Glutamatergic neuron (in vitro differentiated cells): ENCODE measurements at places on chromosomes 7 and 10.
A peak's percentile ranks its signal among the peaks of the same experiment; 100 is the strongest.

- no peak for DNase-seq
Measured at GRCh38 chr10:7438196-7438986, 27.6 kb upstream of the SFMBT2 start.

GRCh38 chr10:92430103-92430502 lies 139.1 kb downstream of the MARCHF5 start:
- DNase-seq, result no peak

DNA sequence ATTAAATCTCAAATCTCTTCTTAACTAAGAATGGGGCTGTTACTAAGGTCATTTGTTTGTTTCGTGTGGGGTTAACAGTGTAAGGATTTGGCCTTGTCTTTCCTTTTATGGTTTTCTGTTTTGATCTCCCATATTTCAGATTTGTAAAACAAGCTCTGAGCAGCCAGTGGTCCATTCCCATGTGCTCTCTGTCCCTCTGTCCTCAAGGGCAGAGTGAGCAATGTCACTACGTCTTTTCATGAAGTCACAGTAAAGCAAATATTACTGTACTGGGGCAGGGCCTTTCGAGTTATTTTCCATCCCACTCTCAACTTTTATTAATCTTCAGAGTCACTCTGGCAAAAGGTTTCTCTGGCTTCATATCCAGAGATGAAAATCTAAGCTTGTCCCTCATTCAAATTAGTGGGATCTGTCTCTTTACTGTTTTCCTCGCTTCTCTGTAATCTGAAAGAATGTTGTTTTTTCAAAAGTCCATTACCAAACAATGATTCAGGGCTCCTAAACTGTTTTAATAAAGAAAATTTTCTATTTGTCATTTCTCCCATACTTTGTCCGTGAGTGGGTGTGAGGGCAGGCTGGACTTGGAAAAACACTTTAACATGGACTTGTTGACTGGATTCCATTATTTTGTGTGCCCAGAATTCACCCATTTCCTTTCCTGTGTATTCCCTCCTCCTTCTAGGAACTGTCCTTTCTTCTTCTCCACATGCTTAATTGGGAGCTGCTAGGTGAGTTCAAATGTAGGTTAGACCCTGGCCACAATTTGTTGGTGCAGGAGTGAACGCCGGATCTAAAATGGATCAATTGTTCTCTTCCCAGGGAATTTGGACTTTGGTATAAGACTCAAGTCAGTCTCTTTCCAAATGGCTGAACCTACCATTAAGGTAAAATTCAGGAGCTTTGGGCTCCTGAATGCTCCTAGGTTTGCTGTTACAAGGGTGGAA lies 42.1 kb upstream of the NAMPT start:
- no peak for DNase-seq

DNA sequence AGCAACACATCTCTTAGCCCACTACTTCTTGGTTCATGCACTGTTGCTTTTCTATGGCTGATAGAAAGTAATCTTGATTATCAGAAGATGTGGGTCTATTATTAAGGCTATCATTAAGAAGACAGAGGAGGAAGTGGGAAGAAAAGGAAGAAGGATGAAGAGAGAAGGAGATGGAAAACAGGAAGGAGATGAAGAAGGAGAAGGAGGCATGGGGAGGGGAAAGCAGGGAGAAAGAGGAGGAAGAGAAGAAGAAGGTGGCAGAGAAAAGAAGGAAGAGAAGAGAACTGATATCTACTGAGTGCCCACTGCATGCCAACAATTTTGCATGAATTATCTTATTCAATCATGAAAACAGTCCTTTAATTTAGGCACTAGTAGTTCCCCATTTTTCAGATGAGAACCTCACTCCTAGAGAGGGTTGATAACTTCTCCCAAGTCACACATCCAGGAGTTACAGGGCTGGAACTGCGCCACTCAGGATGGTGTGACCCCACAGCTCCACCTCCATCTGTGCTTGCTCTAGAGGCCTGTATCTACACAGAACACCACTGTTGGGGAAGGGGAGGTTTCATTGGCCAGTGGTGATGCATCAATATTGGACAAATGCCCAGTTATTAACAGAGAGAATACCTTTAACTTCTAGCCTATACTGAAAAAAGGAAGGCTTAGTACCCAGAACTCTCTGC lies 147.4 kb downstream of the CXCL12 start:
- DNase-seq, result no peak

GRCh38 chr10:118047157-118047719 lies 497 bp upstream of the RAB11FIP2 start:
- DNase-seq, result no peak

DNA sequence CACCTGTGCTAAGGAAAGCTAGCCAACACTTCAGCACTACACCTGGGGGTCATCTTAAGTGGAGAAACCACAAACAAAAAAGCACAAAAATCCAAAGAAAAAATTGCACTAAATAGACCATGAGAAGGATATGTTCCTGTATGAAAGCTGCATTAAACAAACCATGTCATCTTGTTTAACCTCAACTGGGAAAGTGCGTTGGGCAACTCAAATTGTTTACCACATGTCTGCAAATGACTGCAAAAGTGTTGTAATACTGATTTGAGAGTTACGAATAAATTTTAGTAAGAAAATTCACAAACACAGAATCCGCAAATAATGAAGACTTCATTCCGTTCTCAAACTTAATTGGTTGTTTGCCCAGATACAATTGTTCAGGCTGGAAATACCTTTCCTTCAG lies 111.9 kb upstream of the EGFR start:
- DNase-seq, result no peak

GRCh38 chr7:7581531-7582179 lies 15.0 kb downstream of the MIOS start:
- no peak for DNase-seq

- no peak for DNase-seq
Measured at GRCh38 chr10:28801247-28801646, 123.9 kb downstream of the BAMBI start.

GRCh38 chr7:128909625-128910568 lies 612 bp downstream of the KCP start:
- DNase-seq, result no peak

GRCh38 chr7:106766551-106766950 lies 98.5 kb upstream of the PIK3CG start:
- no peak for DNase-seq

DNA sequence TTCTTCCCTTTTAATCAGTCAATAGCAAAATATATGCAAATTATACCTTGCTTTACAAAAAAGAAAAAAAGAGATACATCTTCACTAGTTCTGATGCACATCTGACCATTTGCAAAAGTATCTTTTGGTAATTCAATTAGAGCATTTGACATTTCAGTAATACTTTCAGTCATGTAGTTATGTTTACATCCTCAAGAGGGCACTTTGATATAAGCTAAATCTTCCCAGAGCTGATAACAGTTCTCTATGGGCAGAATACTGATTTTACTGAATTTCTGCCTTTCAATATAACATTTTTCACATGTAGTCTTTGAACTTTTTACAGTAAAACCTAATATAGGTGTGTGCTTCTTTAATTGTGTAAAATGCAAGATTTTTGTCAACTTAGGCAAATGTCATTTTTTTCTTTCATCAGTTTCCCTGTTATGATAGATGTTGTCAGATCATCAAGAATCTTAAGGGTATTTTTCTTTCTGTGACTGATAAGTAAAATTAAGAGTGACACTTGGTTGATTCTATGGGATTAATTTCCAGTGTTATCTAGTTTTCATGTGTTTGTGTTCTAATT lies 703.5 kb upstream of the SEMA3D start:
- no peak for DNase-seq

GRCh38 chr10:95308389-95309302 lies 17.8 kb upstream of the PDLIM1 start:
- no peak for DNase-seq

DNA sequence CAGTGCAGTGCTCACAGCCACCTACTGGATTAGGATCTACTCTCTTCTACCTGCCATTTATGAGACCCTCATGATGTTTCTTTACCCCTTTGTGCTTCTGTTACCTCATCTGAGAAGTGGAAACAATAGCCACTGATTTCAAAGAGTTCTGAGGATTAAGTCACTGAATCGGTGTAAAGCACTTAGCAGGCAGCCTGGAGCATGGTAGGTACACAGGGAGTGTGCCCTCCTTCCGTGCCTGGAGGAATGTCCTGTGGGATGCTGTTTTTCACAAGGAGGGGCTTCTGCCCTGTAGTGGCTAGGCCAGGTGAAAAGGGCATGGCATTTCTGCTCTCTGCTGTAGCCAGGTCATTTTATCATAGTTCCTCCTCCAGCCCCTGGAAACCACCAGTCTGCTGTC lies 44.6 kb upstream of the C10orf120 start:
- no peak for DNase-seq

DNA sequence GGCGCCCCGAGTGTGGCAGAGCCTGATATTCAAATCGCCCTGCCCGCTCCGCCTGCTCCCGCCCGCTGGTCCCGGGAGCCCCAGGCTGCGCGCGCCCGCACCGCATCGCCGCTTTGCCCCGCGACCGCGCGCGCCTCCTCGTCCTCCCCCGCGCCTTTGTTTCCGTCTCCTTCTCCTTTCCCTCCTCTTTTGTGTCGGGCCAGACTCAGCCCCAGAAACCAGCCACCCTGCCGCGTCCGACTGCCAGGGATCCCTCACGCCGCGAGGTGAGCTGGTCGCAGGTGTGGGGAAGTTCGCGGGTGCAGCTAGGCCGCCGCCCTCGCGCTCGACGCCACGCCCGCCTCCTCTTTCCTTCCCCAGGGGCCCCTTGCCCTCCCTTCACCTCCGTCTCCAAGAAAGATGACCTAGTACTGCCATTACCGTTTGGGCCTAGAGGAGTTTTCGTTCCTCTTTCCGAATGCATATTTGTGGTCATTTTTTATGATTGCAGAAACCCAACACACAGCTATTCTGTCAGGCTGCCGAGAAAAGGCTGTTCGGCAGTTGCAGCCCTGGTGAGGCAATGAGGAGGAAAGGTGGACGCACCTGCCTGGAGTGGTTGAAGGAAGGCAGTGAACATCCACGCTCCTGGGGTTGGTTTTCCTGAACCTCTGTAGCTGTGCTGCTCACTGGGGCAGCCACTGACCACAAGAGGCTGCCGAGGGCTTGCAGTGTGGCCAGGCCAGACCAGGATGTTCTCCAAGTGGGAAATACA lies 107.3 kb downstream of the SNX10 start:
- peak; percentile 78 for DNase-seq

GRCh38 chr7:391961-392524 lies 102.1 kb downstream of the FOXL3 start:
- DNase-seq, result no peak

DNA sequence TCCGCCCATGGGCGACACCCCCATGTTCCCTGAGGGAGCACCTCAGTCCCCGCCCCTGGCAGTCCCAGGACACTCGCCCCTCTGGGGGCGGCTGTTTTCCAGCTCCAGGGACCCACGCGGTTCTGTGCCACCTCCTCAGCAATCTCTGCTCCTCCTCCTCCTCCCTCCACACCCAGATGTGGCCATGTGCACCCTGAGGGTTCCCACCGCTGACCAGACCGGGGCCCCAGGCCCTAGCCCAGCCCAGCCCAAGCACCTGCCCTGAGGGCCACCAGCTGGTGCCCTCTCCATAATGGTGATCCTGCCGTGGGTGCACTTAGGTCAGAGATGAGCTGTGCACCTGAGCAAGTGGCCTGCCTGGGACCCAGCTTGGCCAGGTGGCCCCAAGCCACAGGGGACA lies 25.1 kb downstream of the AP5Z1 start:
- peak; percentile 13 for DNase-seq

- DNase-seq, result no peak
Measured at GRCh38 chr10:43224321-43224720, 42.5 kb downstream of the RASGEF1A start.

- no peak for DNase-seq
Measured at GRCh38 chr10:126673565-126673964, 3.1 kb upstream of the C10orf90 start.

GRCh38 chr7:130883928-130884327 lies 149.9 kb upstream of the KLF14 start:
- DNase-seq, result no peak

GRCh38 chr7:155789001-155789725 lies 23.1 kb downstream of the SHH start:
- DNase-seq, result no peak

- DNase-seq, result no peak
Measured at GRCh38 chr10:13086056-13086455, 13.9 kb upstream of the OPTN start.

DNA sequence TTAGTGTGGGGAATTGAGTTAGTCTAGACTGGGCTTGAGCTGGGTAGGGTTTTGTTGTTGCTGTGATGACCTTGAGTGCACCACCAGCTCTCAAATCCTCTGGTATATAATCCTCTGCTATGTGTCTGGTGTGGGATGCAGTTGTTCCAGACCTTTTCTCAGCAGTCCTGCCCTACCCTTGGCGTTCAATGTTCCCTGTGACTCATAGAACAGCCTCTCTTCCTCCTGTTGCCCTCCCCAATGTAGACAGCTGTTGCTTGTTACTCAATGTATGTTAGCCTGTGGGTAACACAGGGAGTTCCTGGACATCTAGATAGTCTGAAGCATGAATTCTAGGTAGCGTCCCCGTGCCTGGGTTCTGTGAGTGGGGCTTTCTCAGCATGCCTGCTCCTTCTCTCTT lies 19.8 kb downstream of the ACBD7 start:
- no peak for DNase-seq

DNA sequence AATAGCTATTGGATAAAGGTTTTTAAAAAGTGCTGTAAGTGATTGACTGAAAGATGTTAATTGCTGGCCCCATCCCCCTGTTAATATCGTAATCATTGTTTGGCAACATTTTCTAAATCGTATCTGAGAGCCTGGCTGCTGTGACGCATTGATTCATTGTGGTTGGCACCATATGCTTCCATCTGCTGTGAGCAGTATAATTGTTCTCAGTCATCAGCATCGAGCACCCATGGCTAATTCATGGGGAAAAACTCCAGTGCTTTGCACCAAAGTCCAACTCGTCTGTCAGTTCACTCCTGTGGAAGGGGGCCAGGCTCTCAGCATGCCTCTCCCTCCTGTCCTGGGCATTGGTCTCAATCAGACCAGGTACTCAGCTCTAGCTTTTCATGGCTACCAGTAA lies 205.2 kb downstream of the STK31 start:
- no peak for DNase-seq

- DNase-seq, result no peak
Measured at GRCh38 chr7:156032973-156033372, 220.7 kb upstream of the SHH start.

DNA sequence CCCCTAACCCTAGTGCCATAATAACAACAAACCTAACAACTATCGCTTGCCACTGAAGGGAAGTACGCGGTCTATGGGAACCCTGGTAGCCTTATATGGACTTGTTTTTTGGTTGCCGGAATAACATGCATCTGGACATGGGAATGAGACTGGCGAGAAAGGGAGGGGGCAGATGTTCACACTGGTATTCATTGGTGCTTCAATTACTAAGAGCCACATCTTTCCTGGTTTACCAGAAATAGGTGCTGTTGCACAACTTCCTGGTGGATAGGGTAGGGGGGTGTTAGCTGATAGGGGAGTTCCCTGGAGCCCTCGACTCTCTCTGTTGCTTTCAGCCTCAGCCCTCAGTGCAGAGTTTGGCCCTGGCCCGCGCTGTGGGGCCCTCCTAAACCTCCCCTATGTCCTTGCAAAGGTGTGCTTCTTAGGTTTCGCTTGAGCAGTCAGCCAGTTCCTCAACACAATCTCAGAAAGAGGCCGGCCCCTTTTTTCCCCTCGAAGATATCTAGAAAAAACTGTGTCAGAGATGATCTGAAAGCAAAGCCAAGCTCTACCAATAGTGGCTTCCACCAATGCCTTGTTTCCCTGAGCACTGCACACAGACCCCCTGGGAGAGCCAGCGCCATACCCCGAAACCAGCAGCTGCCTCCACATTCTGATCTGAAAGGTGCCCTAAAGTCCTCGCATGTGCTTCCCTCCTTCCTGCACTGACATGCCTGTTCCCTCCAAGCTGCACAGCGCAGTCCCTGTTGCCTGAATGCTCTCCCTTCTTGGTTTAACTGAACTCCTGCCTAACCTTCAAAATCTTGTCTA lies 13.5 kb downstream of the TBXAS1 start:
- DNase-seq, result no peak
